ENCODE measurements at places on chromosomes 2 and 18.

DNA sequence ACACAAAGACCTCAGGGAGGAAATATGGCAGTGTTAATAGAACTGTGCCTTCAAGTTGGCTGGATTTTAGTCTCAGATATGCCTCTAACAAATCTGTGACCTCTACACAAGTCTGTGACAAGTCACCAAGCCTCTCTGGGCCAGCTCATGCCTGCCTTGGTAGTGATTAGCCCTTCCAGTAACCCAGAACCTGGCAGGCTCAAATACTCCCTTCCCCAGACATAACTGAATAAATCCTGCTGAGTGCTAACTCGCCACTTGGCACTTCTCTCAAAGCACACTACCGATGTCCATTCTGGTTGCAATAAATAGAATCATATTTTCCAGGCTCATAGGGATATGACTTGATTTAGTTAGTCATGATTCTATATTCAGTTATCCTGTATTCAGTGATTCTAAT is 15.3 kb upstream of the THSD7B start:
- no peaks in the 10 kb centered on the region for H3K4me1 ChIP-seq
- DNase-seq: no peak

- no peak for DNase-seq
- no peak overlapping the region for H3K4me3 ChIP-seq
- H3K27me3 ChIP-seq: peaks cover 6% of the 10 kb centered on the region
- H3K4me1 ChIP-seq: no peaks in the 10 kb centered on the region
- H3K27ac ChIP-seq: no peak overlapping the region
These were observed 14.8 kb downstream of the TIMM21 start for GRCh38 chr18:74163019-74163660.

DNA sequence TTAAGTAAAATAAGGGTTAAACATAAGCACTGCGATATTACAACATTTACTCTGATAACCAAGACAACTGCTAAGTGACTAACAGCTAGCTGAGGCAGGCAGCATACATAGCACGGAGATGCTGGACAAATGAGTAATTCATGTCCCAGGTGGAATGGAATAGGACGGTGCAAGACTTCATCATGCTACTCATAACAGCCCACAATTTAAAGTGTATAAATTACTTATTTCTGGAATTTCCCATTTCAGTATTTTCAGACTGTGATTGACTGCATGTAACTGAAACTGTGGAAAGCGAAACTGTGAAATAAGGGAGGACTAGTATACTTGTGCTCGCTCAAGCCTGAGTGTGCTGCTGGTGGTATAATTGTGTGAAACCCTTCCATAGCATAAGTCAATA is 12.9 kb downstream of the IER3IP1 start:
- H3K4me1 ChIP-seq: peaks cover 7% of the 10 kb centered on the region
- H3K36me3 ChIP-seq: no peaks in the 10 kb centered on the region
- no peak overlapping the region for H3K4me3 ChIP-seq
- DNase-seq: no peak

GRCh38 chr2:110766291-110766690 is 33.9 kb downstream of the ACOXL start:
- H3K27ac ChIP-seq: no peak overlapping the region
- no peak overlapping the region for H3K4me3 ChIP-seq
- H3K36me3 ChIP-seq: no peaks in the 10 kb centered on the region
- H3K27me3 ChIP-seq: peaks cover 60% of the 10 kb centered on the region
- DNase-seq: no peak

DNA sequence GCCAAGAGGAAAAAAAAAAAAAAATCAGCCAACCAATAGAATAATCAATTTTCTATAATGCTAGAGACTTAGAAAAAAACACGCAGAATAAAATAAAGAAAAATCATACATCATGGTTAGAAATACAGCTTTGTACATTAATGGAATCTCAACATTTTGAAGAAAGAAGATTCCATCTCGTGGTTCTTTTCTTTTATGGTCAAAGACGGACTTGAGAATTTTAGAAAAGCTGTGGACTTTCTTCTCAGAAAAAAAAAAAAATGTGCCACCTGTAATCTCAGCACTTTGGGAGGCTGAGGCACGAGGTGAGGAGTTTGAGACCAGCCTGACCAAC is 41.8 kb upstream of the ATIC start:
- no peak for DNase-seq
- H3K36me3 ChIP-seq: peaks cover 3% of the 10 kb centered on the region
- peak overlapping the region; percentile 6 for H3K4me3 ChIP-seq

DNA sequence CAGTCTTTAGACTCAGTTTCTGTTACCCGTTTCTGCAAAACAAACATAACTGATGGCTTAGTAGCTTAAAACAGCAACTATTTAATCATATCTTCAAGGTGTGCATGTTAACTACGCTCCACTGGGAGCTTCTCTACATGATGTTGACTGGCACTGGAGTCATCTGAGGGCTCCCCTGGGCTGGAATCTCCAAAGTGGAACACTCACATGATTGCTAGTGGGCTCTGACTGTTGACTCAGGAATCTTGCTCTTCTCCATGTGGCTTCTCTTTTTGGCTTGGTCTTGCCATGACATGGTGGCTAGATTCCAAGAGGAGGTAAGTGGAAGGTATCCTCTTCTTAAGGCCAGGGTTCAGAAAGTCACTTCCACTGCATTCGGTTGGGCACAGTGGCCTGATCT is 160.8 kb downstream of the PMAIP1 start:
- H3K4me1 ChIP-seq: no peaks in the 10 kb centered on the region
- no peaks in the 10 kb centered on the region for H3K36me3 ChIP-seq
- no peak overlapping the region for H3K27ac ChIP-seq

Measured in mesothelial cell of epicardium (in vitro differentiated cells).